ENCODE measurements at places on chromosomes 12 and 14.

DNA sequence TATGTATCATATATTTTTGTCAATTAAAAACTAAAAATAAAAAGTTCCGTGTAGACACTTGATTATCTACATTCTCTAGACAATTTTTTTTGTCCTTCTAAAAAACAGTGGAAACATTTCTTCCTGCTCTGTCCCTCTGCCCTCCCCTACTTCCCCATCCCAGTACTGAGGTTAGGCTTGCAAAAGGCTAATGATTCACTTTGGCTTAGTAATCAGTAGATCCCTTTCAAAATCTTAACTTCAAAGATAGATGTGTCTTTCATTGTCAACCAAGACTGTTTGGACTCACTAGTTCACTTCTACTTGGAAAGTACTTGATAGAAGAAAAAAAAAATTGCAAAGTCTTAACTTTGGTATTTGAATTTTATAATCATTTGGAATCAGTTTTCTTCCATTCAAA is 3.8 kb downstream of the SETD3 start:
- DNase-seq: no peak
- peaks cover 33% of the 10 kb centered on the region for H3K4me1 ChIP-seq
- no peaks in the 10 kb centered on the region for H3K27me3 ChIP-seq
- no peak overlapping the region for H3K27ac ChIP-seq

GRCh38 chr12:13836099-13836498 is 145.3 kb downstream of the GRIN2B start:
- H3K4me3 ChIP-seq: no peak overlapping the region
- no peak for DNase-seq
- no peaks in the 10 kb centered on the region for H3K4me1 ChIP-seq
- peaks cover 12% of the 10 kb centered on the region for H3K27me3 ChIP-seq

DNA sequence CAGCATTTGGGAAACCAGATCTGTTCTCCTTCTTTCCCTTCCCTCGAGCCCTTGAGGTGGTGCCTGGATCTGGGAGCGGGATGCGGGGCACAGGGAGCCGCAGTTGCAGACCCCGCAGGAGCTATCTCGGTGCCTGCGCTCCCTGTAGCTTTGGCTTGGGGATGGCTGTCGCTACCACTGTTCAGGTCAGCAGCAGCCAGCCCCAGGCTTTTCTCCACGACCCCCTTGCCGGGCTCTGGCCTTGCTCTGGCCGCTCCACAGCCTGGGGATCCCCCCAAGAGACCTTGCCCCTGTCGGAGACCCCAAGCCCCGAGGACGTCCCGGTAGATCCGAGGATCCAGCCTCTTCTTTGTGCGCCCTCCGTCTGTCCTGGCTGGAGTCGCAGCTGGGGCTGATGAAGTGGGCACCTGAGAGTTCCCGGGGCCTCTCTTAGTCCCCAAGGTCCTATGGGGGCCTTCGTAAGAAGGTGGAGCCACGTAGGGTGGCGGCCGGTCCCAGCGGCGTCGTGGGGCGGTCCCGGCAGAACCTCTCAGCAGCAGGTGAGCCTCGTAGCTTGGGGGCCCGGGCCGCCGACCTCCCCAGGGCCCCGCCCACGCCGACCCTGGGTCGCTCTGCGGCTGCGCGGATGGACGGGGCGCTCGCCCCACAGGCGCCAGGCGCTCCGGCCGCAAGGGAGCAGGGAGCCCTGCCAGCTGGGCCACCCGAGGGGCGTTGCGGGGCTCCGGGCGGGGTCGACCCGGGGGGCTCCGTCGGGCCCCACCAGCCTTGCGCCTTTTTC is 1.3 kb downstream of the DDN start:
- peaks cover 22% of the 10 kb centered on the region for H3K36me3 ChIP-seq
- DNase-seq: no peak
- peaks cover 78% of the 10 kb centered on the region for H3K27me3 ChIP-seq
- peaks cover 15% of the 10 kb centered on the region for H3K4me1 ChIP-seq

- no peak overlapping the region for H3K27ac ChIP-seq
- H3K36me3 ChIP-seq: peaks cover 7% of the 10 kb centered on the region
- no peaks in the 10 kb centered on the region for H3K27me3 ChIP-seq
- H3K4me1 ChIP-seq: no peaks in the 10 kb centered on the region
- no peak overlapping the region for H3K4me3 ChIP-seq
- DNase-seq: no peak
Measured at GRCh38 chr12:106847861-106848260, 73.4 kb downstream of the RIC8B start.

DNA sequence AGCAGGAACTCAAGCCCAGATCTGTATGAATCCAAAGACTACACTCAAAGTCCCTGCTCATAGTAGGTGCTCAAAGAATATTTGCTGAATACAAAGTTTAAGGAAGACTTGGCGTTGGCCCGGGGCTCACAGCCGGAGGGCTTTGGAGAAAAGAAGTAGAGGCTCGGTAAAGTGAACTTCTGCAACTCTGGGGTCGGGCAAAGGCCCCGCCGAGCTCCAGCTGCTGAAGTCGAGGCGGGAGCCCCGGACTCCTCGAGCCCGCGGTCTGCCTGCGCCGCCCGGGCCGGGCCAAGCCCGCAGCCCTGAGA is 335 bp downstream of the GCN1 start:
- peaks cover 22% of the 10 kb centered on the region for H3K36me3 ChIP-seq
- peak overlapping the region; percentile 93 for H3K27ac ChIP-seq
- no peaks in the 10 kb centered on the region for H3K27me3 ChIP-seq
- H3K4me3 ChIP-seq: peak overlapping the region; percentile 94

DNA sequence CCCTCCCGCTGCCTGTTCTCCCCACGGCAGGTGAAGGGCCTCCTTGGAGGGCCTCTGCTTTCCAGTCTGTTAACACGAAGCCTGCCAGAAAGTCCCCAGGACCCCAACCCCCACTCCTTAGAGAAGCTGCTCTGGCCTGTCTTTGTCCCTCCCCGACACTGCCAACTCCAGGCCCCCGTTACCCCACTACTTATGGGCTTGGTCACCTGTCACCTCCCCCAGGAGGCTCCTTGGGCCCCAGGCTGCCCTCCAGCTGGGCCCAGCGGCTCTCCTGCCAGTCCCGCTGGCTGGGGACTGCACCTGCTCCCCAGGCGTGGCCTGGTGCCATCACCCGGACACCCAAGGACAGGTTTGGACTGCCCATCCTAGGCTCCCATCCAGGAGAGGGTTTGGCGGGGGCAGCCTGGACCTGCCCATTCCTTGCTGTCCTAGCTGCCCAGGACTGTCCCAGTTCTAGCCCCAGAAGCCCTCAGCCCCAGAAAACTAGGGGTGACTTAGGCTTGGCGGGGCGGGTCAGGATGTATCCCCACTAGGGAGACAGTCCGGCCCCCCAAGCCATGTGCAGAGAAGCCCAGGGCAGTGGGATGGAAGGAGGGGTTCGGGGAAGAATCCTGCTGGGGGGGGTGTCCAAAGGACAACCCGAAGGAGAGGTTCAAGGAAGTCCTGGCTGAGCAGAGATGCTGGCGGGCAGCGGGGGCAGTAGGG is 155.7 kb upstream of the C14orf180 start:
- no peaks in the 10 kb centered on the region for H3K36me3 ChIP-seq
- no peak overlapping the region for H3K4me3 ChIP-seq
- peak; percentile 66 for DNase-seq

- no peak overlapping the region for H3K4me3 ChIP-seq
- DNase-seq: no peak
- H3K4me1 ChIP-seq: no peaks in the 10 kb centered on the region
Measured at GRCh38 chr12:23525450-23526072, 423.9 kb downstream of the SOX5 start.
